Anterior cingulate cortex (tissue), 58 donors: ENCODE measurements at places on chromosomes 11 and 22.

- no peak for DNase-seq
Observed at GRCh38 chr22:23393721-23394320, 186.3 kb downstream of the IGLL1 start.

GRCh38 chr11:128190312-128190711 lies 397.0 kb downstream of the ETS1 start:
- DNase-seq = no peak

DNA sequence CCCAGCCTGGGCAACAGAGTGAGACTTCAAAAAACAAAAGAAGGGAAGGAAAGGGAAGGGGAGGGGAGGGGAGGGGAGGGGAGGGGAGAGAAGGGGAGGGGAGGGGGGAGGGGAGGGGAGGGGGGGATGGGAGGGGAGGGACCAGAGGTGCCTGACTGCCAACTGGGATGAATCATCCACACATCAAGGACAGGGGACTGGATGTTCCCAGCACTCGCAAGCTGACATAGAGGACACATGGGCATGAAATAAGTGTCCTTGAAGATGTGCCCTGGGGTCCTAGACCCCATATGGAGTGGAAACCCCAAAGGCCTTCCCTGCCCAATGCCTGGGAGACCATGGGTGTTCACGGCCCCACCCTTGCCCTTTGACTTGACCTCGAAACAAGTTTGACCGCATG lies 19.8 kb downstream of the TST start:
- no peak for DNase-seq

GRCh38 chr22:49976439-49977175 lies 16.0 kb downstream of the PIM3 start:
- no peak for DNase-seq

DNA sequence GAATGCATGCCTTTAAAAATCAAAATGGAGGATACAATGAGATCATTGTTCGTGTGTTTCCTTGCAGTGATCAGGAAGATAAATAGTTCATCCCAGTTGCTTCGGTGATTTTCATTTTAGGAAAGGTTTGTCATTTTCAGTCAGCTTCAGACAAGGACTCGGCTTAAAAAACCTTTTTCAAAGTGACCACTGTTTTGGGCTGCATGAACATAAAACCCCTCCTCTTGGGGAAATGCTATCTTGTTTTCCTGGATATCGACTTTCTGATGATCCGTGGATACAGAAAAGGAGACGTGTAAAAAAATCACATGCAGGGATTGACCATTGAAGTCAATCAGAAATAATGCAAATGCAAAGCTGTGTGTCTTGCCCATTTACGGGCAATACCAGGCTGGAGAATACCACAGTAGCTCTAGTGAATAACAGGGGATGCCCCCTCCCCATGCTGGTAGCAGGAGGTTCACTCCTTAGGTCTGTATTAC lies 146.8 kb downstream of the MAML2 start:
- DNase-seq = no peak
